ENCODE measurements at places on chromosomes 5 and 9.

DNA sequence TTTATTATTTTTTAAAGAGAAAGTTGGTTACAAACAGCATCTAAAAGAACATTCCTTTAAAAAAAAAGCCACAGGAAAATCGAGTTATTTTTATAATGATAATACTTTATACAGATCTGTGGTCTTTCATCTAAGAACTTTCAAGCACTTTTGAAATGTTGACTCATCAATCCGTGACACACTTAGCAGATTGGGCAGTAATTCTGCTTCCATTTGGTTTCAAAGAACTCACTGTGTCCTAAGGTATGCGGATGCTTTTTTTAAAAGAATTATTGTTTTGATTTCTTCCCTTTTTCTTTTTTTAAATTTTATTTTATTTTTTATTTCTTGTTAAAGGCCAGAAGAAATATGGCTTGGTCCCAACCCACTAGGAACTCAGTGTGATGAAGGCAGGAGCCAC lies 147.8 kb downstream of the AOPEP start:
- no peak for DNase-seq

DNA sequence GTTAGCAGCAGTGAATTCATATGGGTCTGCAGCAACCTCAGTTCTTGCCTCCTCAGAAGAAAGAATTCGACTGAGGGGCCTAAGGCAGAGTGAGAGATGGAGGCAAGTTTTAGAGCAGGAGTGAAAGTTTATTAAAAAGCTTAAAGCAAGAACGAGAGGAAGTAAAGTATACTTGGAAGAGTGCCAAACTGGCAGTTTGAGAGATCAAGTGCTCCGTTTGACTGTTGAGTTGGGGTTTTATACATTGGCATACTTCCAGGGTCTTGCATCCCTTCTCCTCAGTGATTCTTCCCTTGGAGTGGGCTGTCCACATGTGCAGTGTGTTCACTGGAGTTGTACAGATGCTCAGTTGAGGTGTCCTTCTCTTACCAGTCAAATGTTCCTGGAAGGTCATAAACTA lies 203.6 kb downstream of the SPATA31D1 start:
- DNase-seq = no peak

DNA sequence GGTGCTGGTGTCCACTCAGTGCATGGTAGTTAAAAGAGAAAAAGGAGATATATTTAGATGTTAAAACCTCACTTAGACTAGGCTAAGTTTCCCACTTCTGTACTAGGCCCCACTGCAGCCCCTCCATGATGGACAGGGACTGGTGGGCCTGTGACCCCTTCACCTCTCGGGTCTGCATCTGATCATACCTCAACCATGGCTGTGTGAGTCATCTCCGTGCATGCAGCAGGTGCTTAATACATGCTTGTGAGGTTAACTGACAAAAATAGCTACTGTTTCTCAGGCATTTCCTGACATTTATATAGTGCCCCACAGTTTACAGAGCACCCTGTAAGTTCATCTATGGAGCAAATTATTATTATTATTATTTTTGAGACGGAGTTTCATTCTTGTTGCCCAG lies 8.4 kb upstream of the URM1 start:
- DNase-seq = no peak

DNA sequence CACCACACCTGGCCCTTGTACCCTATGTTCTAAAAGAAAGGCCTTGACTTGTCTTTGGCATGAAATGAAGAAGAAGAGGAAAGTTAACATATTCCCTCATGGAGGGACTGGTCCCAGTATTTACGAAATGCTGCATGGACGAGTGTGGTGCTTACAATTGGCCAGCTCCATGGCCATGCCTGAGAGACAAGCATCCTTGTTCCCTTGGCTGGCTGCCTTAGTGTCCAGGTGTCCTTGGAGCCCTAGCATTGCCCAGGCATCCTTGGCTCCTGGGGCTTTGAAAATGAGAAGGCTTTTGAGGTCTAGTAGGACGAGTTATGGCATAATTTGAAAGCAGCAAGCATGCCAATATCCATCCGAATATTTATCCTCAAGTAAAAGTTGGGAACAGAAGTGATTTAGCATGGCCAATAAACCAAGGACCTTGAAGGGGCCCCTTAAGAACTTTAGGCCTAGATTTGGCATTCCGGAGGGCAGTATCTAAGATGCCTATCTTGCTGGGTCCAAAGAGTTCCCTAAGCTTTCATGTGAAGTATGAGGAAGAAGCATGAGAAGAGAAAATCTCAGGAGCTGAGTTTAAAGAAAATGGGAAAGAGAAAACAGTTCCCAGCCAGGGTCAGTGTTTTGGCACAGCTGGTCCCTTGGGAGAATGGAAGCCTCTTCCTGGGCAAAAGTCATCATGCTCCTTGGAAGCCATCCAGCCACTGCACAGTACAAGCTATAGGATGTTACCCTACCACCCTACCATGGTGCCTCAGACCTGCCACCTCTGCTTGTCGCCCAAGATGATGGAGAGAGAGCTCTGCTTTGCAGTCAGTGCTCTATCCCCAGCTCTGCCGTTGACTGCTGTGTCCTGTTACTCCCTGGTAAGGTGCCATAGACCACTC lies 91.0 kb downstream of the AOPEP start:
- no peak for DNase-seq

DNA sequence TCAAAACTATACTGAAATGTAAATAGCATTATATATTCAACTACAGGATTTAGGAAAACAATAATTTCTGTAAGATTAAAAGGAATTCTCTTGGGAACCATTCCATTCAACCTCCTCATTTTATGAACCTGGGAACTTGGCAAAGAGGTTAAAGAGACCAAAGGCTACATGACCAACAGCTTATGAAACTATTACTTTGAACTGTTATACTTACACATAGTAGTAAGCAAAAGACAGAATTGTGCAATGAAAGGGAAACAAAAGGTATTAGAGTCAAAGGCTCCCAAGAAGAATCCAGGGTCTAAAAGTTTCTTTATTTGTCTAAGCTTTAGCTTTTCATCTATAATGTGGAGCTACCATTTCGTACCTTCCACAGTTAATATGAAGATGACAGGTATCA lies 7.2 kb downstream of the C9orf72 start:
- DNase-seq = no peak
